ENCODE measurements at places on chromosomes 12 and 14. TPM values are rescaled to one million over a fixed set of nuclear protein-coding genes. Genes with fewer than 3 reads are reported as not detected.

DNA sequence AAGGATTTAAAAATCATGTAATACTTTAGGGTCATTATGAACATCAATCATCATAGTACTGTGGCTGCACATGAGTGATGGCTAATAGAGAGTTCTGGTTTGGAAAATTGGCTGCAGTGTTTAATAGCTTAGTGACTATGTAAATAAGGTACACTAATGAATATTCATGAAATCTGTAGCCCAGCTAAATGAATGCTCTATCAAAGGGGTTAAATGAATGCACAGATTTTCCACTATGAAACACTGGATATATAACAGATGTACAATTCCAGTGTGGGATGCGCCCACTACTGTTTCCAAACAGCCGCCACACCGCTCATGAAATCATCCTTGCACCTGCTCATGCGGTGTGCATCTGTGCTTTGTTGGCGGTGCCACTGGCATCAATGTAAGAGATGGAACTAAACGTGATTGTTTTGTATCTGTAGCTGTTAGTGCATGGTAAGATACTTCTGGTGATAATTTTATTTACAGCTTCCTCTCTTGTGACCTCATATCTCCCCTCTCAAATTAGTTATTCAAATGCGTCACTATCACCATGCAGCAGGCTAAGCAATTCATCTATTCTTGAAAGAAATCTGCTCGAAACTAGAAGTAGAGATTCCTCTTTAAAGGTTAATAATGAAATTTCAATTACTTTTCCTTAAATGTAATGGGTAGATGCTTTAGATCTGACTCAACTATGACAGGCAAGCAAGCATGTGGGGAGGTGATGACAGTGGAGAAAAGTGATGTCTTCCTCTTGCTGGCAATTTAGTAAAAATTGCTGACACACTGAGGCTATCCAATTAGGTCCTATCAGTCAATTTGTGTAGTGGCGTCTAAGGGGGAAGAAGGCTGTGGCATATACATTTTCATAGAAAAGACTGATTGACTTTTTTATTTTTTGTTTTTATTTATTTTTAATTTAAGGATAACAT is 433.6 kb downstream of the AEBP2 start:
- no peak for DNase-seq

GRCh38 chr14:68084256-68084655 is 264.7 kb downstream of the RAD51B start:
- no peak for DNase-seq

GRCh38 chr14:55438066-55438683 is 2.2 kb downstream of the TBPL2 start:
- DNase-seq, result no peak

OTUB2 gene
- 1.3 TPM for total RNA-seq

GRCh38 chr14:54642801-54643695 is 76.1 kb downstream of the SAMD4A start:
- no peak for DNase-seq

DNA sequence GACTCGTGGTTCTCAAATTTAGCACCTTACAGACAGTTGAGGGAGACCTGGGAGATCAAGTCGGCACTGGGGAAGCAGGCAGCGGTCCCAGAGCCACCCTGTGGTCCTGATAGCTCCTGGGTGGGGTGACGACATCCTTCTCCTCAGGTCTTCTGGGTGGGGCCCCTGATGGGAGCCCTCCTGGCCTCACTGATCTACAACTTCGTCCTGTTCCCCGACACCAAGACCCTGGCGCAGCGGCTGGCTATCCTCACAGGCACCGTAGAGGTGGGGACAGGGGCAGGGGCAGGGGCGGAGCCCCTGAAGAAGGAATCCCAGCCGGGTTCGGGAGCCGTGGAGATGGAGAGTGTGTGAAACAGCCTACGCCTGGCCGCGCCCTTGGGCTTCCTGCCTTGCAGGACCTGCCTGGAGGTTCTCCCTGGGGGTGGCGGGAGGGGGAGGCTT is 2.6 kb downstream of the AQP6 start:
- no peak for DNase-seq

DNA sequence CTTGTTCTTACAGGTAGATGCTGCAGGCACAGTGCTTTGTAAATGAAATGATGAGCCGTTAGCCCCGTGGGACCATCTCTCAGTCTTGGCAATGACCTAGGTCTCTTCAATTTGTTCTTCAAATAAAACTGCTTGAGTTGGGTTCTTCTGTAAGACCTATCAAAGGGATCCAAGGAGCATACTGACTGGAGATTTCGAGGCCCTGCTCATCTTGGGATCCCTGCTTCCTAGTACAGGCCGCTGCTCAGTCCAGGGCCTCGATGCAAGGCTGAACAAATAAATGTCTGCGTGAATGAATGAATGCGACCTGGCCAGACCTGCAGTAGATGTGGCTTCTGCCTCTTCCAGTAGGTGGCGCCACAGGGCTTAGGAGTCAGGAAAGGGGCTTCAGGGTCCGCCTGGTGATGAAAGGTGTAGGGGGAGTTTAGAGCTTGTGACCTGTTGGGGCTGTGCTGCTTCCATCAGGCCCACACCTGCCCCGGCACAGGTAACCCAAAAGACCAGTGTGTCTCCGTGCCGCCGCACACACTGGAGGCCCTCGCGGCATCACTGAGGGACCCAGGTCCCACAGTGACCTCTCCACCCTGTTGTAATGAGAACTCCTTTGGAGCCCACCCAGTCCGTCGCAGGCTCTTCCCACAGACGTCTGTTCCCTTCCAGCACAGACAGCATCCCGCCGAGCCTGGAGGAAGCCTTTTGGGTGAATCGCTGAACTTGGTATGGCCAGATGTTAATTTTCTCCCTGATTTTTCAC is 4.4 kb downstream of the CACNA1C start:
- peak; percentile 80 for DNase-seq

- no peak for DNase-seq
Observed at GRCh38 chr12:39499296-39499695, 56.4 kb upstream of the KIF21A start.

DNA sequence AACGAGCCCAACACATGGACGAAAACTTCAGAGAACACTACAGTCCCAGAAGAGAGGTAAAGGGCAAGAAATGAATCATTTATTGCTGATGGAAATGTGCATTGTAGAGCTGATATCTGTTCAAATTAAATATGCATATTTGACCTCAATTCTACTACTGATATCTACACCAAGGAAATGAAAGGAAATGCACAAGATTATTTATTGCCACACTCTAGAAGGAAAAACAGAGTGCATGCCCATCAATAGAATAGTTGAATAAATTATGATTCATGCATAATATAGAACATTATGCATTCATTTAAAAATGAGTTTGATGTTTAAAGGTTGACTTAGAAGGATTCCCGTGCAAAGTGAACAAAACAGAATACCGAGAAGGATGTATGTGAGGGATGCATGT is 15.6 kb upstream of the NUP107 start:
- no peak for DNase-seq

GRCh38 chr12:5688226-5688625 is 256.3 kb downstream of the NTF3 start:
- no peak for DNase-seq

DNA sequence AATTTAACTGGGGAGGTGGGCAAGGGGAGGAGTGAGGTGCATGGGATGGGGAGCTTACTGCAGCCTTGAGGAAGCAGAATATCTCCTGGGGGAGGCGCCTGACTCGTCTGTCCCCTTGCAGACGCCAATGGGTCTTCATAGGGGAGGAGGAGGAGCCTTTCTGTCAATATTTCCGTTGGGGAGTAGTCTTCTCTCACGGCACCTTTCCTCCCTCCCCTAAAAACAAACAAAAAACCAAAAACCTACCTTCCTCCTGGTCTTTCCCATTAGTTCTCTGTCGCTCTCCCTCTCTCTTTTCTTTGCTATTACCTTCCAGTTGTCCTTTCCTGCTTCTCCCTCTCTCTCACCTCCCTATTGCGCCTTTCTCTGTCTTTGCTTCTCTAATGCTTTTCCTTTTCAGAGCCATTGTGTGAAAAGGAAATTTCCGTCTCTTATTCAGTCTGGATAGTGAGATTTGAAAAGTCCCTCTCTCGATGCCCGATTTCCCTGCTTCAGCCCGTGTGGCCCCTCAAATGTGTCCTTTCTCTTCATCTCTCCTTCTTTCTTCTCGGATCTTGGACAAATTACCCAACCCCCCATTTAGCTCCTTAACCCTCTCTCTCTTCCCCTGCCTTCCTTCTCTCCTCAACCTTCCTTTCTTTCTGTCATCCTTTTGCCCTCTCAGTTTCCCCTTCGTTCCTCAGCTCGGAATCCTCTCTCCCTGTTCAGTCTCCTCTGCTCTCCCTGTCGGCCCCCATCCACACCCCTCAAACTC is 5.9 kb downstream of the GPR84 start:
- DNase-seq, result no peak

CFL2 gene
- 6.5 TPM for total RNA-seq

GRCh38 chr12:70660002-70660604 is 22.9 kb upstream of the PTPRB start:
- DNase-seq, result no peak

GRCh38 chr12:3158851-3159465 is 81.8 kb downstream of the TSPAN9 start:
- DNase-seq, result no peak

DNA sequence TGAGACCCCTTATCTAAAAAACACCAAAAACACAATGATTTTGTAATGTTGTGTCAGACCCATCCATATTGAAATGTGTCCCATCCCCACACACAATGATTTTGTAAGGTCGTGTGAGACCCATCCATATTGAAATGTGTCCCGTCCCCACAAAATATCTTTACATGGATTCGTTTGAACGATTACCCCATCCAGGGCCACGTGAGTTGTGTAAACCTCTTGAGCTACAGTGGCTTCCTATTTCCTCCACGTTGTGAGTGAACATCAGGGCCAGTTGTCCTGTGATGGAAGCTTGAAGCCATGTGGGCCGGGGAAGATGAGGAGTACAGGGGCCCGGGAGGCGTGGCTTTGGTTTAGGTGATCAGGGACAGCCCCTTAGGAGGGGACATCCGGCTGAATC is 27.0 kb upstream of the ULK1 start:
- DNase-seq, result no peak

DNA sequence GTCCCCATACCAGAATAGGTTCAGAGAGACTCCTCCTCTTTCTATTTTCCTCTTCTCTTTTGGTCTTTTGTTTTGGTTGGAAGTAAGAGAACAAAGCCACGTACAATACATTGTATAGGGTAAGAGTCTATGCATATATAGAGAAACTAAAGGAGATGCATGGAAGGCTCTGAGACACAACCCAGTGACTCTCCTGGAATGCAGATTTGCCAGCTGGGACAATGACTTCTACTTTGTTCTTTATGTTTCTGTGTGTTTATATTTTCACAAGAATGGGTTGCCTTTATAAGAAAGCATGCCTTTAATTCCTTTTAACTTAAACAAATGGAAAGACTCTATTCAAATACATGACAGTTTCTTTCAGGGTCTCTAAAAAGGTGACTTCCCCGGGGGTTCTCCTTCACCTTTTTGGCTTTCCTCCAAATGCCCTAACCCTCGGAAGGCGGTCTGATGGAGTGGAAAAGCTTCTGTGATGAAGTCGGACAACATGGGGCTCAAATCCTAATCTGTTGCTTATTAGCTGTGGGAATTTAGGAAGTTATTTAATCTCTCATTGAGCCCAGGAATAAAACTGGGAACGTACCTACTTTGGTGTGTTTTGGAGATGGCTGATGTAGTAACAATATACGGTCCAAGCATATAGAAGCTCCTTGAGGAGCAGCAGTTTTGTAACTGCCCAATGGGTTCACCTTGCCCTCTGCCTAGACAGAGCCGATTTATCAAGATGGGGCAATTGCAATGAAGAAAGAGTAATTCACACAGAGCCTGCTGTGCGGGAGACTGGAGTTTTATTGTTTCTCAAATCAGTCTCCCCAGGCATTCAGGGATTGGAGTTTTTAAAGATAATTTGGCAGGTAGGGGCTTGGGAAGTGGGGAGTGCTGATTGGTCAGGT is 9.1 kb upstream of the SERPINA1 start:
- no peak for DNase-seq

DNA sequence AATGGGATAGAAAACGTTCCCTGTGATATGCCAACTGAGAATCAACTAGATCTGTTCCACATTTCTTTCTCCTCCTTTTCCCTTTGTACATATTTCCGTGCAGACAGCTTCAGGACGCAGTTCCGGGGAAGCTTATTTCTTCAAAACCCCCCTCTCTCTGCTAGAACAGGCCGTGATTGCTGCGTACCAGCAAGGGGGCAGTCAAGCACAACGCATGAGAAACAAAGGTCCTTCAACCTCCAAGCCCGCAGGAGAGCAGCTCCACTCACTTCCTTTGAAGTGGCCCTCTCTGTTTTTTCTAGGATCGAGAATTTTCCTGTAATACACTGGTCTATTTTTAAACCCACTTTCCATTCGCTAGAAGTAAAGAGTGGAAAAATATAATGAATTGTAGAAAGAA is 80.8 kb downstream of the ZNF664 start:
- no peak for DNase-seq

KRT71 gene
- total RNA-seq, result not detected

GRCh38 chr12:105190530-105190929 is 45.4 kb downstream of the APPL2 start:
- no peak for DNase-seq

GRCh38 chr14:24250354-24250753 is 7.9 kb upstream of the TINF2 start:
- no peak for DNase-seq

TAS2R7 gene
- total RNA-seq, result not detected

- DNase-seq, result no peak
Observed at GRCh38 chr12:69490920-69491643, 20.9 kb downstream of the FRS2 start.

DNA sequence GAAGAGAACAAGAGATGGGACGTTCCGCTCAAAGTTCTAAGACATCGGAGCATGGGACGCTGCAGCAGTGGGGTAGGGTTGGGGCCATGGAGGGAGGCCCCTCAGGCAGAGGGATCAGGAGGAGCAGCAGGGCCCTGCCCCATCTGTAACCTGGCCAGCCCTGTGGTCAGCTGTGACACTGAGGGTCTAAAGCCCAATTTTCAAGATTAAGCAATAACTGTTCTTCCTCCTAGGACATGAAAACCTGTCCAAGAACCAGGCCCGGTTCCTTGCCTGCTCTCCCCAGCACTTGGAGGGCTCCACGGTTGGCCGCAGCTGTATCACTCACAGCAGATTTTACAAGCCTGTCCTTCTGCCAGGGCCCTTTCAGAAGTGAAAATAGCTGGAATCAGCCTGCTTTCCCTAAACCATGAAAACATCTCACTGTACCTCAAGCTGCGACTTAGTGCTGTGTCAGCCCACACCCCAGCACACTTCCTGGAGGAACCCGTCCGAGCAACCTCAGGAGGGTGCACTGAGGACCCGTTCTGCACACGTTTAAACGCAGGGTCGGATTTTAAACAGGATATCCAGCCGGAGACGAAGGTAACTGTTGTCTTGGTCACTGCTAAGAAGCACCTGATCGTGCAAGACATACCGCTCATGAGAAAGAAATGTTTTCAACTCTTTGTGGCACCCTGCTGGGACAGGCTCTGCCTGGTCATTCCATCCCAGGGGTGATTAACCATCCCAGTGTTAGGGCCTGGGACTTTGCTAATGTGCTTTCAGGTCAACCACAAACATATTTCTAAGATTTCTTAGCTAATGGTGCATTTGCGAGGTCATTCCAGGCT is 201.9 kb upstream of the DIO3 start:
- DNase-seq, result peak; percentile 41

CCDC177 gene
- not detected for total RNA-seq

GRCh38 chr14:36467332-36467731 is 52.7 kb downstream of the NKX2-1 start:
- DNase-seq, result no peak

GRCh38 chr12:51773145-51773869 is 75.2 kb downstream of the FIGNL2 start:
- DNase-seq, result no peak

IL31 gene
- not detected for total RNA-seq

EPYC gene
- not detected for total RNA-seq

ANG gene
- 25.0 TPM for total RNA-seq

- DNase-seq, result no peak
Observed at GRCh38 chr14:61350427-61351270, 29.3 kb downstream of the PRKCH start.

- no peak for DNase-seq
Observed at GRCh38 chr14:97046967-97047366, 249.8 kb downstream of the VRK1 start.
